ENCODE measurements at places on chromosomes 4 and X. TPM values are rescaled to one million over a fixed set of nuclear protein-coding genes. Genes with fewer than 3 reads are reported as not detected.

Gene ATP1B4
- total RNA-seq: not detected

Gene GRIA2
- total RNA-seq: not detected

Gene ARHGAP10
- 10.3 TPM for total RNA-seq

Gene GLOD5
- not detected for total RNA-seq

Gene FOXO4
- 0.98 TPM for total RNA-seq

Gene ZNF157
- not detected for total RNA-seq

Gene NEIL3
- total RNA-seq: 17.5 TPM

Gene AKAP4
- not detected for total RNA-seq

Gene MAGEA2
- total RNA-seq: not detected

Gene UGT2B11
- total RNA-seq: not detected

Gene SSX4B
- not detected for total RNA-seq

Gene LEF1
- 4.7 TPM for total RNA-seq

Gene RASGEF1B
- not detected for total RNA-seq

Gene CT45A6
- total RNA-seq: not detected

Gene POU4F2
- total RNA-seq: not detected

Gene AMTN
- total RNA-seq: 29.6 TPM

Gene GPM6B
- not detected for total RNA-seq

Gene CLIC2
- total RNA-seq: 4.8 TPM

Gene PF4V1
- not detected for total RNA-seq

Gene TSPYL2
- total RNA-seq: 8.5 TPM

Gene PCSK1N
- total RNA-seq: 16.5 TPM

Gene SRPK3
- total RNA-seq: 2.2 TPM

Gene GPR173
- total RNA-seq: 0.72 TPM

Gene IL2
- not detected for total RNA-seq
